COLO829 (cell line): ENCODE measurements at places on chromosomes 12 and 14.

- DNase-seq = no peak
These were observed 145.0 kb downstream of the RIMBP2 start for GRCh38 chr12:130571089-130571488.

GRCh38 chr12:32891956-32892355 is 4.6 kb downstream of the PKP2 start:
- DNase-seq = no peak

DNA sequence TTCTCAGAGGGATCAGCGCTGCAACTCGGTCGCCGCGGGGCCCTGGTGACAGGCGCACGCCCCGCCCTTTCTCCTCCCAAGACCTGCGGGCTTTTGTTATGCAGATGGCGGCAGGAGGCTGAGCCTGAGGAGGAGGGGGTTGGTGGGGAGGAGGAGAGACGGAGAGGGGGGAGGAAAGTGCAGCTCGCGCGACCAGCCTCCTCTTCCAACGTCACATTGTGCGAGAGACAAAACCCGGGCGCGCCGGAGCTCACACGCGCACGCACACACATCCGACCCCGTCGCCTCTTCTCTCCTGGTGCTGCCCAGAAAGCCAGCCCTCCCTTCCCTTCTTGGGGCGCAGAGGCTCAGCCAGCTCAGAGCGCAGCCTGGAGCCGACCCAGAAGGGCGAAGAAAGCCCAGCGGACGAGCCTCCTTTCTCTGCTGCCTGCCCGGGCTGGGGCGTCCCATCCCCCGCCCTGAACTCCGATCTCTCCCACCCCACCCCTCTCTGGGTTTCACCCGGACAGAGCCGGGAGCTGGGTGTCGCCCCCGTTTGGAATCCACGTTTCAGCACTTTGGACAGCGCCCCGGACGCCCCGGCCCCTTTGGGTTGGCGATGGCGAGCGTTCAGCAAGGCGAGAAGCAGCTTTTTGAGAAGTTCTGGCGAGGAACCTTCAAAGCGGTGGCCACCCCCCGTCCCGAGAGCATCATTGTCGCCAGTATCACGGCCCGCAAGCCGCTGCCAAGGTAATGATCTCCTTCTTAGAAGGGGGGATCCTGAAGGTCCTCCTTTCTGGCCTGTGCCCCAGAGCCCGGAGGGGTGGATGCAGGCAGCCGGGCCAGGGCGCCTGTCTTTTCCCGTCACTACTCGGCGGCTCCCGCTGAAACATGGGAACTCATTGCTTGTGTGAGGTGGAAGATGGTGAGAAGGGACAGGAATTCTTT is at the start of gene SRRM4:
Gene SRRM4 (plus strand): TSS at position 257 of the 927 bp plus-strand sequence. CDS start 342 bp downstream, at position 599.
- no peak for DNase-seq

GRCh38 chr12:116402163-116402939 is 124.9 kb upstream of the MED13L start:
- DNase-seq = no peak

DNA sequence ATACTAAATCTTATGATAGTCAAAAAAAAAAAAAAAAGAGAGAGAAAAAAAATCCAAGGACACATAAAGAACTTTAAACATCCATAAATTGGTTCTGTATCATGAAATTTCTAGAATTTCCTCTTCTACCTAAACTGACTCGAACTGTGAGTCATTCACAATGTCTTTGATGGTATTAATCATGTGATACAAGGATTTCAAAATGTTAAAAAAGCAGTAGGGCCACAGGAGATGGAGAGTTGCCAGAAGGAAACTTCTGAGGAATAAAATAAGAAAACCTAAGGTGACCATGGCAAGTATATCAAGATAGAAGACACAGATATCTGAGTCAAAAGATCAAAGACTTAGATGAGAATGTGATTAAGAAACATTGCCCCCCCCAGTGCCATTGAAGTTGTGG is 1320.9 kb upstream of the FLRT2 start:
- DNase-seq = peak; percentile 31

GRCh38 chr14:75794615-75795038 is 133.6 kb downstream of the TTLL5 start:
- DNase-seq = peak; percentile 11

- DNase-seq = peak; percentile 31
These were observed 78.0 kb downstream of the DBX2 start for GRCh38 chr12:44972746-44973421.

- no peak for DNase-seq
These were observed 125.5 kb downstream of the ZFP36L1 start for GRCh38 chr14:68667313-68667791.

DNA sequence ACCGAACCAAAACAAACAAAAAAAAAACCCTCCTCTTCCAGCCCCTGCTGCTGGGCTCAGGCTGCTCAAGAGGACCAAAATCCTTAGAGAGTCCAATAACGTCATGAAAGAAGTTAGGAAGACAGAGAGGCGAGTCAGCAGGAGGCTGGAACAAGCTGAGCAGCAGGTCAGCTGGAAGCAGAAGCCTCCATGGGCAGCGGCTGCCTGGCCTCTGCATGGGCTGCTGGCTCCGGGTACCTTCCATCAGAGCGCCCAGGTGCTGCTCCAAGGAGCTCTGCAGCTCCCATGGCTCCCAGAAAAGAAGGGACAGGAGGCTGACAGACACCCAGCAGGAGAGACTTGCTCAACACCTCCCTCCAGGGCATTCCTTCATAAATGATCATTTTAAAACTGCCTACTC is 3.2 kb upstream of the KRT2 start:
- DNase-seq = no peak

GRCh38 chr14:52077256-52077979 is 8.6 kb upstream of the NID2 start:
- DNase-seq = no peak

DNA sequence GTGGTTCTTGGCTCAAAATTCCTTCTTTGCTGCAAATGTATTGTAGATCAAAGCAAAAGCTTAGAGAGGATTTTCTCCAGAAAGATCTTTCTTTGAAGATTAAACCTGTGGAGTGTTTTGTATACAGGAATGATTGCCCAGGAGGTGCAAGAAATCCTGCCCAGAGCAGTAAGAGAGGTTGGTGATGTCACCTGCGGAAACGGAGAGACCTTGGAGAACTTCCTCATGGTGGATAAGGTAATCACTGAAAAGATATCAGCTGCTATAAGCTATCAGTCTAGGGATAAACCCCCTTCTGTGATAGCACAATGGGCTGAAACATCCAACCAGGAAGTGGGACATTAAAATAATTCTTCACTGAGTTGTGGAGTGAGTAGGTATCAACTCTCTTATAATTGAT is 85.7 kb downstream of the MYRFL start:
- no peak for DNase-seq
